Breast epithelium (tissue), 4 donors: ENCODE measurements at places on chromosomes 12 and 14.

- H3K4me3 ChIP-seq, result no peak overlapping the region
- no peak for DNase-seq
- H3K36me3 ChIP-seq, result no peaks in the 10 kb centered on the region
- no peaks in the 10 kb centered on the region for H3K4me1 ChIP-seq
- no peaks in the 10 kb centered on the region for H3K27me3 ChIP-seq
- H3K27ac ChIP-seq, result no peak overlapping the region
Observed at GRCh38 chr12:76820888-76821482, 57.1 kb downstream of the ZDHHC17 start.

DNA sequence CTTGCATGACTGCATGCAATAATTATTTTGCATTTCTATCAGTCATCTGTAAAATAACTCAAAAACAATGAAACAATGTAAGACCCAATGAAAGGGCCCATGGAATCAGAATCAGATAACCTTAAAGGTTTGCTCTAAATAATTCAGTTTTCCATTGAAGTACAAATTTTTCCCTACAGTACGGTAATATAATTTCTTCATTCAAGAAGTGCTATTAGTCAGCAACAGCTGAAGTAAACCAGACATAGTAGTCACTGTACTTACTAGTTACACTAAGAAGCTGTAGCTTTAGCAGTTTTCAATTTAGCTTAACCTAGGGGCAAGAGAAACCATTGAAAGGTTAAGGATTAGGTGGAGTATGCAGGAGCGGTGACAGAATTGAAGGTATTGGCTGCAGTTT is 43.5 kb downstream of the BCAT1 start:
- no peaks in the 10 kb centered on the region for H3K4me1 ChIP-seq
- H3K27ac ChIP-seq, result no peak overlapping the region
- no peak for DNase-seq
- no peaks in the 10 kb centered on the region for H3K27me3 ChIP-seq
- no peaks in the 10 kb centered on the region for H3K36me3 ChIP-seq

DNA sequence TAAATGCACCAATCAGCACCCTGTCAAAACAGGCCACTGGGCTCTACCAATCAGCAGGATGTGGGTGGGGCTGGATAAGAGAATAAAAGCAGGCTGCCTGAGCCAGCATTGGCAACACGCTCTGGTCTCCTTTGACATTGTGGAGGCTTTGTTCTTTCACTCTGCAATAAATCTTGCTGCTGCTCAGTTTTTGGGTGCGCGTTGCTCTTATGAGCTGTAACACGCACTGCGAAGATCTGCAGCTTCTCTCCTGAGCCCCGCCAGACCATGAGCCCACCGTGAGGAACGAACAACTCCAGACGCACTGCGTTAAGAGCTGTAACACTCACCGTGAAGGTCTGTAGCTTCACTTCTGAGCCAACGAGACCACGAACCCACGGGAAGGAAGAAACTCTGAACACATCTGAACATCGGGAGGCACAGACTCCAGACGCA is 8.4 kb upstream of the PIANP start:
- H3K27me3 ChIP-seq, result peaks cover 15% of the 10 kb centered on the region
- H3K4me3 ChIP-seq, result no peak overlapping the region
- H3K27ac ChIP-seq, result no peak overlapping the region
- no peak for DNase-seq

GRCh38 chr14:88323523-88324199 is 592 bp upstream of the KCNK10 start:
- peak overlapping the region; percentile 15 for H3K4me3 ChIP-seq
- no peak overlapping the region for H3K27ac ChIP-seq
- H3K36me3 ChIP-seq, result no peaks in the 10 kb centered on the region
- no peaks in the 10 kb centered on the region for H3K27me3 ChIP-seq
- H3K4me1 ChIP-seq, result peaks cover 5% of the 10 kb centered on the region
- no peak for DNase-seq

DNA sequence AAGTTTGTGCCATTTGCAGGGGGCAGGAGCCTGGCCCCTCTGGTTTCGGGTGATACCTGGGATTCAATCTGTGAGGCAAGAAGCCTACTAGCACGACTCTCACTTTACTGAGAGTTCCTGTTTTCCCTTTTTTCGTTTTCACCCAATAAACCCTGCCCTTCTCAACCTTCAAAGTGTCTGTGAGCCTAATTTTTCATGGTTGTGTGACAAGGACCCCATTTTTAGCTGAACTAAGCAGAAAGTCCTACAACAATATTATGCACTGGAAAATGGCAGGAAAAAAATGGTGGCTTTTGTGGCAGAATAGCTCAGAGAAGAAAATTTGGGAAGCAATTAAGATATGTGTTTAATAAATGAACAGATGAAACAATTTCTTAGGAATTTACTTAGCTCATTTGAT is 432.1 kb downstream of the C12orf50 start:
- H3K27ac ChIP-seq, result no peak overlapping the region
- H3K4me1 ChIP-seq, result no peaks in the 10 kb centered on the region
- no peaks in the 10 kb centered on the region for H3K36me3 ChIP-seq
- no peak for DNase-seq

GRCh38 chr12:22477166-22477893 is 67.0 kb downstream of the C2CD5 start:
- DNase-seq, result no peak
- no peaks in the 10 kb centered on the region for H3K27me3 ChIP-seq
- no peaks in the 10 kb centered on the region for H3K4me1 ChIP-seq

DNA sequence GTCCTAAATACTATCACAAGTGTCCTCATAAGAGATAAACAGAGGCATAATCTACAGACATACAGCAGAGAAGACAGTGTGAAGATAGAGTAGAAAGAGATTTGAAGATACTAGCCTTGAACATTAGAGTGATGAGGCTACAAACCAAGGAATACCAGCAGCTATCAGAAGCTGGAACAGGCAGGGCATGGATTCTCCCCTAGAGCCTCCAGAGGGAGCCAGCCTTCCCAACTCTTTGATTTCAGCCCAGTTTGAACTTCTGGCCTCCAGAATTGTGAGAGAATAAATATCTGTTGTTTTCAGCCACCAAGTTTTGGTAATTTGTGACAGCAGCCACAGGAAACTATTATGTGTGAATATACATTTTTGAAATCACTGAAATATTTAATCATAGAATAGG is 47.2 kb downstream of the CCDC91 start:
- H3K4me3 ChIP-seq, result no peak overlapping the region
- H3K4me1 ChIP-seq, result no peaks in the 10 kb centered on the region
- no peaks in the 10 kb centered on the region for H3K27me3 ChIP-seq

DNA sequence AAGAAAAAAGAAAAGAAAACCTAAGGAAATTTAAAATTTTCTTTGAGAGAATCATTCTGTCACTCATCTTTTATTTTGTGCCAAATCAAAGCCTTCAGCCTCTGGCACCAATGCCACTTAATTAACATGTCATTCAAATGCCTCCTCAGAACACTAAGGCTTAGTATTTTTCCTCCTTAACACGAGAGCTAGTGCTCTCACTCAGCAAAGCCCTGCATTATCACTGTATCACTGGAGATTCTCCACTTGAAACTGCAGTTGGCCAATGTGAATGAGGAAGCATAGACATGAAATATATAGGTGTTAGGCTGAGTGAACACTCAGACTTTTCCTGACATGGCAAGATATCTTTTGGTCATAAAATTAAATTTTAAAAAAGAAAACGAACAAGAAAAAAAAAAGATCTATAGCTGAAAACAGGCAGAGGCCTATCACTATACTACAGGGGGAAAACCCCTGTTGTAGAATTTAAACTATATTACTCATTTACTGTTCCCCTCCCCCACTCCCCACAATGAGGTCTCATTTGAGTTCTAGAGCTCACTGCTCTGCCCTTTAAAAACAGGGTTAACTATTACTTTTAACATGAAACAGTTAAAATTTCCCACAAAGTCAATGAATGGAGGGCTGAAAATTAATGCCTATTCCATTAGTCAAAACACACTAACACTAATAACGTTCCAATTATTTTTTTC is 5.1 kb downstream of the MBIP start:
- H3K27ac ChIP-seq, result no peak overlapping the region
- no peak overlapping the region for H3K4me3 ChIP-seq
- H3K4me1 ChIP-seq, result no peaks in the 10 kb centered on the region
- H3K36me3 ChIP-seq, result no peaks in the 10 kb centered on the region
- no peaks in the 10 kb centered on the region for H3K27me3 ChIP-seq
- DNase-seq, result no peak
